Hypothalamus (tissue), 51 donors: ENCODE measurements at places on chromosomes 11 and 22.
A peak's percentile ranks its signal among the peaks of the same experiment; 100 is the strongest.

DNA sequence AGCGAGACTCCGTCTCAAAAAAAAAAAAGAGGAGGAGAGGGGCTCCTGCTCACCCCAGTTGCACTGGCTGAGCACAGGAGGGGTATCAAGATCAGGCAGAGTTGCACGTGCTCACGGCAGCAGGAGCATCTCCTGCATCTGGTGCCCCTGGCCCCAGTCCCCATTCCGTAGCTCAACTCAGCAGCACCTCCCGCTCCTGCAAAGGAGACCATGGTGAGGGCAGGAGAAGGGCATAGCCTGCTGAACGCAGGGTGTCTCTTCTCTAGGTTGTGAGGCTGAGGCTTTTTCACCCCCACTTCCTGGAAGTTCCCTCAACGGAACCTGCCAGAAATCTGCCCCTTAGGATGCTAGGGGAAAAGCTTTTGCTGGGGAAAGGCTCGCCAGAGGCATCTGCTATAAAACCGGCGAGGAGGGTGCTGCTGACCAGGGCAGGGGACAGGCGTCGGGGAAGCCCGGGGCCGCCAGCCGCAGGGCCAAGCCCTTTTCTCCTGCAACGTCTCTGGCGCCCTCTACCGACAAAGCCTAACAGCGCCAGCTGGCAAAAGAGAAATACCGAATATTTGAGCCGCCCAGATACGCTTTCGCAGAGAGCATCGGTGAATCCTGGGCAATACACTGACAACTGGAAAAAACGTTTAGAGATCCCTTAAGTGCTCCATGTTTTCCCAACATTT lies 1.0 kb upstream of the PPP6R2 start:
- peak; percentile 82 for DNase-seq

- no peak for DNase-seq
Observed at GRCh38 chr11:82523141-82523540, 210.5 kb downstream of the FAM181B start.

GRCh38 chr11:100672498-100673033 lies 14.5 kb upstream of the ARHGAP42 start:
- DNase-seq = no peak

- peak; percentile 36 for DNase-seq
Observed at GRCh38 chr11:61776561-61777075, 15.8 kb downstream of the TMEM258 start.

DNA sequence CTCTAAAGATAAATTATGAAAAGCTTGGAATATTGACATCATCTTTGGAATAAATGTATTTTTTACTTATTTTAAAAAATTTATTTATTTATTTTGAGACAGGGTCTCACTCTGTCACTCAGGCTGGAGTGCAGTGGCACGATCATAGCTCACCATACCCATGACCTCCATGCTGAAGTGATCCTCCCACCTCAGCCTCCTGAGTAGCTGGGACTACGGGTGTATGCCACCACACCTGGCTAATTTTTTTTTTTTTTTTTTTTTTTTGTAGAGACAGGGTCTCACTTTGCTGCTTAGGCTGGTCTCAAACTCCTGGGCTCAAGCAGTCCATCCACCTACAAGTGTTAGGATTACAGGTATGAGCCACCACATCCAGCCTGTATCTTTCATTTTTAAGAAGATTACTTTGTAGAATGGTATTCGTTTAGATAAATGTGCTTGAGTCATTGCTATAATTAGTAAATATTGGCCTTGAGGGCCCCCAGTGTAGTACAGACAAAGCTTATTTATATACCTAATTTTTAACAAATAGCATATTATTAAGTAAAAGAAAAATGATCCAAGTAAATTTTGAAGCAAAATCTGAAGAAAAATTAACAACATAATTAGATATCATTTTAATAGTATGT lies 8.5 kb downstream of the SWAP70 start:
- DNase-seq = no peak

- peak; percentile 71 for DNase-seq
Observed at GRCh38 chr11:27362749-27363575, at the start of gene CCDC34. Gene CCDC34, minus strand, starts transcription at chr11:27363215. Its CDS starts 21 bp downstream, at chr11:27363194.
